Stimulated activated CD4-positive, alpha-beta T cell treated with anti-CD3 and anti-CD28 coated beads, Interleukin-12 subunit alpha, Interleukin-12 subunit beta, amount 100 ng/mL, for 24 hours (primary cell): ENCODE measurements at places on chromosomes 1 and 21.

DNA sequence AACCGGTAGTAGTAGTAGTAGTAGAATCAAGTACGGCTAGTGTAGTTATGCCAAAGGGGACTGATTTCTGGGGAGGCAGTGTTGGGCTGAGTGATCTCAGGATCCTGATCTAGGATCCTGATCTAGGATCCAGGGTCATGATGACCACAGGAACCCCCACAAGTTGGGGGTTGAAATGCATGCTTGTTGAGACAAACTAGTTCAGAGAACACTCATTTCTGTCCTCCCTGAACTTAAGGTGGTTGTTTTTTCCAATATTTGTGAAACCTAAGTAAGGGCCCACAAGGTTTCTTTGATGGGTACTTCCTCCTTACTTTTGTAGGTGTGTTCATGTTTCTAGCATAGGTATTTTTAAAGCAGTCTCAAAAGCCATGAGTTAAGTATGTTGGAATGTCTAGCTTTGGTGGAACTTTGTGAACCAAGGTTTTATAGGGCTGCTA, 33.9 kb upstream of the PDC start:
- DNase-seq: no peak

DNA sequence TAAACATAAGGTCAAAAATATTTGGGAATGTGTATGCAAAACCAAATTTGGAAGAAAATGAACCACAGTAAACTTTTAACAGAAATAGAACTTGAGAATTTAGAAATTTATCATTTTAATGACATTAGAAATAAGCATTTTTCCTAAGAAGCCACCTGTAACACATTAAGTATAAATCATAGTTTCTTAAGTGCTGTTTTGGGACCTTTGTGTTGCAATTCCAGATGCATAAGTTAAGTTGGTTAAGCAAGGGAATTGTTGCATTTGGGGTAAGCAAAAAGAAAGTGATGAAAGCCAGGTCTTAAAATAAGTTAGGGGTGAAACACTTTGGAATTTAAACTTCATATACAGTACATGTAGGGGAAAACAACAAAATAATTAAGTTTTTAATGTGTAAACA, 49.8 kb downstream of the CDKN2C start:
- no peak for DNase-seq

GRCh38 chr1:67570486-67571143, 114.4 kb upstream of the GADD45A start:
- no peak for DNase-seq

DNA sequence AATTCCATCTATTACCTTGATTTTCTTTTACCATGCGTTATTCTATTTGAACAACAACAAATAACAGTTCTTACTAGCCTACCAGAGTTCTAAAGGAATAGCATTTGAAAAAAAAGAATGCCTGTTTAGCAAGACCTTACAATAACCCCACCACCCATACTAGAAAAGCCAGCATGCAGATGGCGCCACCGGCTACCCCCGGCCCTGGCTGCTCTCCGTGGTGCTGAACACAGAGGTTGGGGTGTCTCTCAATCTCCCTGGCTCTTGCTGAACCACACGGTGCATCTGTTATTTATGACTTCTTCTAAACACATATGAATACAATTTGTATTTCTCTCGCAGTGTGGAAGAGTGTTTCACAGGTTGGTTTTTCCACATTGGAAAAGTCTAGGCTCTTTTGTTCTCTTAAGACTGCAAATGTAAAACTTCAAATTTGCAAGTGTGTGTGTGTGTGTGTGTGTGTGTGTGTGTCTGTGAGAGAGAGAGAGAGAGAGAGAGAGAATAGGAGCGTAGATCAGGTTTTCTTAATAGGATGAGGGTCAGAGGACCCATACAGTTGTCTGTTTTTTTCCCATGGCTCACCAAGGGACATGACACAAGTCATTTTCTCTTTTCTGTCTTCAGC, 13.6 kb downstream of the GRIK3 start:
- DNase-seq: no peak

- no peak for DNase-seq
Observed at GRCh38 chr1:31657020-31657804, 12.5 kb upstream of the PEF1 start.

- DNase-seq: no peak
Observed at GRCh38 chr1:229947968-229948367, 119.1 kb upstream of the GALNT2 start.

GRCh38 chr1:97114842-97115241, 393.3 kb downstream of the PTBP2 start:
- no peak for DNase-seq

DNA sequence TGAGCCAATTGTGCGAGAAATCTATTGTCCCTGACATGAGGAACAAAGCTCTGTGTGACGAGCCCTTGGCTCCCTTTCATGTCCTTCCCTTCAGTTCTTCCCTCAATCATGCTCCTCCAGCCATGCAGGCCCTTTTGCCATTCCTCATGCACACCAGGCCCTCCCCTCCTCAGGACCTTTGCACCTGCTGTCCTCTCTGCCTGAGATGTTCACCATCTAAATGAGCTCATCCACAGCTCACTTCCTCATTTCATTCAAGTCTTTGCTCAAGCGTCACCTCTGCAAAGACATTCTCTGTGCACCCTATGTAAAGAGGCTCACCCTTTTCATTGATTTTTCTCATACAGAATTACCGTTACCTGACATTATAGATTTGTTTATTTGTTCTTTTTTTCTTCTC, 43.7 kb downstream of the C8B start:
- no peak for DNase-seq

GRCh38 chr1:202728951-202729350, 18.7 kb upstream of the SYT2 start:
- DNase-seq: no peak

DNA sequence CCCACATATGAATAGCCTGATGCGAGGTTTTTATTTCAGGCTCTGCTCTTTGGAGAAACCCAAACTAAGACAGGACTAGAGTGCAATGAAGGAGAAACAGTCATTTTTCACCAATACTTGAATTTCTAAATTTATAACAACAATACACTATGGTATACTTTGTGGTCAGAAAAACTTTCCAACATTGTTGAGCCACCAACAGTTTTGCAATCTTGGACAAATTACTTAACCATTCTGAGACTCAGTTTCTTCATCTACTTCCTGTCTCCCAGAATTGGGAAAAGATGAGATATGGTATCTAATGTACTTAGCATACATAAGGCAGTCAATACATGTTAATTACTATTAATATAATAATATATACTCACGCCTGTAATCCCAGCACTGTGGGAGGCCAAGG, 519.8 kb upstream of the PLXNA2 start:
- DNase-seq: no peak

DNA sequence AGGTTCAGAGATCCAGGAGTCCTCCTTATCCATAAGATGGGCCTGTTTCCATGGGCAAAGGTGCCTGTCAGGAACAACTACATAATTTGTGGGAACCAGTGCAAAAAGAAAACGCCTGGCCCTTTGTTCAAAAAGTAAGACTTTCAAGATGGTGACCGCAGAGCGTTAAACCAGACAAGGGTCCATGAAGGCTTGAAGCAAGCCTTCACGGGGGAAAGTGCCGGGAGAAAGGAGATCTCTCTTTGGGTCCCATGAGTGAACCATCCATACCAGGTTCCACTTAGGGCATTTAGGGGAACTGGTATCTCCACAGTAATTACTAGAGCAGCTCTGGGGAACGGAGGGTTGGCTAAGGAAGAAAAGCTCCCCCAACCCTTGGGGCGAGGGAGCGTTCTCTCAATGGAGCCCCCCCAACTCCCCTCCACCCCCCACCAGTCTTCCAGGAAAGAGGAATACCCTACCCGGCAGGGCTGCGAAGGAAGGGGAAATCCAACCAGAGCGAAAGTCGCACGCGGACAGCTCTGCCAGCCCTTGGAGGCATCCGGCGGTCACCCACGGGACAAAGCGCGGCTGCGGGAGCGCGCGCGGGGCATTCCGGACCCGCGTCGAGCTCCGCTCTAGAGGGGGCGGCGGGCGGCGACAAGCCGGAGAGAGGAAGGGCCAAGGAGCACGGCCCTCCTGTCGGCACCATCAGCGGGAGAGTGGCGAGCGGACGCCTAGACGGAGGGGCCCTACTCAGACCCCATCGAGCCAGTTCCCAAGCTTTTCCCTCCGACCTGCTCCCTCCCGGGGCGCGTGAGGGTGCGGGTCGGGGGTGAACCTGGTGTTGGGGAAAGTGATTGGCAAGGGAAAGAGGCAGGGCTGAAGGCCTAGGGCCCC, 687 bp upstream of the RASSF5 start:
- no peak for DNase-seq

DNA sequence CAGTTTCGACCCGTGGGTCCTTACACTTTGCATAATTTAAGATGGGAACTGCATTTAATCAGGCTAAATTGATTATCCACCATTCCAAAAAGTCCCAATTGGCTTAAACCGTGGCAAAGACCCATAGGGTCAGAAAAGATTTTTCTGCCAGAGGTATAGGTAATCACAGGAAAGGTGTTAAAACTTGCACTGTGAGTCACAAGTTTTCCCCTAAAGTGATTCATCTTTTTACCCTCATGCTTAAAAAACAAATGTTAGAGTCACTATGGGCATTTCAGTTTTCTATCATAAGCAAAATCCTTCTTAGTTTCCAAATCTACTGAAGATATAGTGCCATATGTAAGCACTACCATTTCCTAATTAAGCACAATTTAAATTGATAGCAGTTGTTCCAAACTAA, 1079.8 kb downstream of the ADGRL2 start:
- no peak for DNase-seq

DNA sequence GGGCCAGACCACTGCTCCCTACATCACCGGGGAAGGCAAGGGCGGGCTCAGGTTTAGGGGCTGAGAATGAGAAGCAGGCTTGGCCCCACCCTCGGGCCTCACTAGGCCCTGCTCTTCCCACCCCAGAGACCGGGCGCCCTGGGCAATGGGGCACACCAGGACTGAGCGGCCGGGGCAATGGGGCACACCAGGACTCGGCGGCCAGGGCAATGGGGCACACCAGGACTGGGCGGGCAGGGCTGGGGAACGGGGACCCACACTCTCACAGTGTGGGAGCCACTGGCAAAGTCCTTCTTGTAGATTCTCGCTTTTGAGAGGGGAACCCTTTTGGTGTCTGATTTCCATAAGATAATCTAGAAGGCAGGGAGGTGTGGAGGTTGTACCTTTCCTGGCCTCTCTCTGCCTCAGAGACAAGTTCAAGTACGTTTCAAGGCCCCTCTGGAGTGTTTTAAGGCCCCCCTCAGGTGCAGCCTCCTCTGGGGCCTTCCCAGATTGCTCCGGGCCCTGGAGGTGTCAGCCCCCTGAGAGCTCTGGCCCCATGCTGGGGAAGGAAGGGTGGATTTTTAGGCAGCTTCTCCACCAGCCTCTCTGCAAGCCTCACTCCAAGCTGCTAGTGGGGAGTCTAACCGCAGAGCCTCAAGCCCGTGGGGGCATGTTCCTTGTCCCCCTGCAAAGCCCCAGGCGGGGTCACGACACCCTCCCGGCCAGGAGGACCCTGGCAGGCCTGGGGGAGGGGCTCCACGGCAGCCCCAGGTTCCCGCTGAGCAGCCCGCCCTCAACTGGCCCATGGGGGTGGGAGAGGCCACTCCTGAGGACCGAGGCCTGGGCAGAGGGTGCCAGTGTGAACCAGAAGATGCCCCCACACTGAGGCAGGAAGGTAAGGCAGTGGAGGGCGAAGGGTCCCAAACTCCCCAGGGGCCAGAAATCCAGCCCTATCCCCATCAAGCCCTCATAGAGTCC, 66.2 kb downstream of the ARHGEF16 start:
- no peak for DNase-seq

DNA sequence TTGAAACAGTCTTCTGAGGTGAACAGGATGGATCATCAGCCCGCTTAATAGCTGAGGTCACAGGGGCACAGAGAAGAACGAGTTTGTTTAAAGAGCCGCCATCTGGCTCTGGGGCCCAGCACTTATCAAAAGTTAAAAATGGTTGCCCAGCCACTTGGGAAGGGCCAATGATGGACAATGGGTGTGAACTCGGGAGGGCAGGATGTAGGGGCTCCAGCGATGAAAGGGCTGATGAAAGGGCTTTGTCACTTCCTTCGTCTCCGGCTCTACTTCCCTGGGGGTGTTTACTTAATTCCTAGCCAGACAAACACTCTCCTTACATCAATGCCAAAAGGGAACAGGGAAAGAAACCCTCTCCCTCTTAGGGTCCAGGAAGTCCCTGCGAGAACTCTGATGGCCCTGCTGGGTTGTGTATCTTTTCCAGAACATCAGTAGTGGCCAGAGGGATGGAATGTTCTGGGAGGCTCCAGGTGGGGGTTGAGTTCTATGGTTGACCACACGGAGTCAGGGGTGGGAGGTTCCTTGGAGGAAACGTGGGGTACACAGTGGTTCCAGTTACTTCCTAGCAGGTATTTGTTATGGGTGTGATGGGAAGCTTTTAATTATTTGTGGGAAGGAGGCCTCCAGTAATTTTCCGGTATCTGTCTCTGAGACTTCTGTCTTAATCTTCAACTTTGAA, 9.0 kb upstream of the ABCG1 start:
- DNase-seq: no peak
